ENCODE measurements at places on chromosomes 6 and 20.

DNA sequence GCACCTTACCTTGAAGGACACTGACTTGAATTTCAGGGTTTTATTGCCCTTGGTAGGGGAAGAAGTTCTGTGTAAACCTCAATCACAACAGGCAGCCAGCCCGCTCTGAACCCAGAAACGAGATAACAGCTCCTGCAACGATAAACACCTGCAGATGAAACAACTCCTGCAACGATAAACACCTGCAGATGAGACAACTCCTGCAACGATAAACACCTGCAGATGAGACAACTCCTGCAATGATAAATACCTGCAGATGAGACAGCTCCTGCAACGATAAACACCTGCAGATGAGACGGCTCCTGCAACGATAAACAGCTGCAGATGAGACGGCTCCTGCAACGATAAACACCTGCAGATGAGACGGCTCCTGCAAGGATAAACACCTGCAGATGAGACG lies 54.0 kb upstream of the TBXT start:
- no peak for DNase-seq

- DNase-seq: no peak
These were observed 208.4 kb downstream of the MANEA start for GRCh38 chr6:95785785-95786184.

DNA sequence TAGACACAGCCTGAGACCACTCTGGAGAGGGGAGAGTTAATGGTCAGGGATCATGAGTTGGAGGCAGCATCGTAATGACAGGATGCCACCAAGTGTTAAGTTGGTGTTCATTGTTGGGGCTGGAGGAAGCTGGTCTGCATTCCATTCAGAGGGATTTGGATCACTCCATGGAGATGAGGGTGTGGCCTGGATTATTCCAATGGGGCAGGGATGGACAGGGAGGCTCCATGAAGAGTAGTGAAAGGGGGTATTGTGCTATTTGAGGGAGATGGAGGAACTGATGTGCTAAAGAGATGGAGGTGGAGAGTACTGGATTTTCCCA lies 1.1 kb downstream of the SAPCD1 start:
- DNase-seq: no peak

- no peak for DNase-seq
These were observed 19.4 kb upstream of the CCM2L start for GRCh38 chr20:31990641-31991338.

DNA sequence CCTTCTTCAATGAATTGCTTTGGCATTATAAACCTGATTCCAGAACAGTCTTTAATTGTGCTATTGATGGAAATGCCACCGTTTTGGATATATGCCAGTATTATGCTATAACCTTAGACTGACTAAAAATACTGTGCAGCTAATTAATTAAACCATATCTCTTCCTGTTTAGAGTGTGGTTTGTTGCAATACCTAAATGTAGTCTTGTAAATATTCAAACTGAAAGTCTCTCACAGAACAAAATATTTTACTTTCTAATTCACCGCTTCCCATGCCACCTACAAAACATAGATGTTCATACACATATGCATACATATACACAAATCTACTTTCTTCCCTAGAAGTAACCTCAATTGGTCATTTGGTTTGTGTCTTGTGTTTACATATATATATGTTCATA lies 126.6 kb downstream of the SIM1 start:
- DNase-seq: no peak

GRCh38 chr6:37052027-37052628 lies 46.7 kb downstream of the FGD2 start:
- no peak for DNase-seq

- no peak for DNase-seq
These were observed 48.6 kb upstream of the EMILIN3 start for GRCh38 chr20:41415191-41415590.

DNA sequence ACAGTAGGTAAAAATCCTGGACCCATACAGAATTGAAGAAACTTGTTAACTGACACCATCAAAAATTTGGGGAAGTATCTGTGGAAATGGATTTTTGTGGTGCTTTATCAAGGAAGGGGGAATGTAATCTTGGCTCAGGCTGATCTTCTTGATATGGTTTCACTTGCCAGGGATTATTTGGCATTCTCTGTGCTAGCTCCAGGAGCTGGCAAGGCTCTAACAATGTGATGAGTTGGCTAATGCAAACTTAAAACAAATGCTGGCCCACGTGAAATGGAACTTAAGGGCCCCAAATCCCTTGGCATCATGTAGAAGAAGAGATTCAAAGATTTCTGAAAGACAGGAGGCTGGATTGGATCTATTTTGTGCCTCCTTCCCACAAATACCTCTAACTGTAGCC lies 13.1 kb downstream of the KCNS1 start:
- no peak for DNase-seq

- no peak for DNase-seq
These were observed 25.1 kb downstream of the RRAGD start for GRCh38 chr6:89386917-89387491.

DNA sequence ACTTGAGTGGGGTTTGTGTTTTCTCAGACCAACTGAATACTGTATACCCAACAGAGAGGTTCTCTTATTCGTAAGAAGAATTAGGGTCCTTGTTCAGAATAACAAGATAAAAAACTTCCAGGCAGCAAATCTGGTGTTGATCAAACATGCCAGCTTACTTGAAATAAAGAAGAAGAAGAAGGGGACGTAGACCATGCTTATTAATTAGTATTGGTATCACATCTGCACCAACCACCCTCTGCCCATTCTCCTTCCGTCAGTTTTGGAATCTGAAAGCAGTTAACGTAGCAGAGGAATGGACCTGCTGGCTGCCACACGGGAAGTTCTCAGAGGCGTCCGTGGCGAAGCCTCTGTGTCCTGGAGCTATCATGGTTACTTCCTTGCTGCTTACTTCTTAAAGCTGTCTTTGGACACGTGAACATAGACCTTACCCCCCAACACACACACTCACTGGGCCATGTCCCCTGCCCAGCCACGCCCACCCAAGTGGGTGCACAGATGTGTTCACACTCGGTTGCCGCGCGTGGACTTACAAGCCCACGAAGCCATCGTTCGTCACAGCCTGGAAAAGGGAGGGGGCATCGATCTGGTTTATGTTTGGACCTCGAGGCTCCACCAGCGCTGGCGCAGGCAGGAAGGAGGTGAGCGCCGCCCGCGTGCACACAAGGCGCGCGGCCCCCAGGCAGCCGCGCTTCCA lies 4.1 kb upstream of the DLL1 start:
- DNase-seq: no peak

DNA sequence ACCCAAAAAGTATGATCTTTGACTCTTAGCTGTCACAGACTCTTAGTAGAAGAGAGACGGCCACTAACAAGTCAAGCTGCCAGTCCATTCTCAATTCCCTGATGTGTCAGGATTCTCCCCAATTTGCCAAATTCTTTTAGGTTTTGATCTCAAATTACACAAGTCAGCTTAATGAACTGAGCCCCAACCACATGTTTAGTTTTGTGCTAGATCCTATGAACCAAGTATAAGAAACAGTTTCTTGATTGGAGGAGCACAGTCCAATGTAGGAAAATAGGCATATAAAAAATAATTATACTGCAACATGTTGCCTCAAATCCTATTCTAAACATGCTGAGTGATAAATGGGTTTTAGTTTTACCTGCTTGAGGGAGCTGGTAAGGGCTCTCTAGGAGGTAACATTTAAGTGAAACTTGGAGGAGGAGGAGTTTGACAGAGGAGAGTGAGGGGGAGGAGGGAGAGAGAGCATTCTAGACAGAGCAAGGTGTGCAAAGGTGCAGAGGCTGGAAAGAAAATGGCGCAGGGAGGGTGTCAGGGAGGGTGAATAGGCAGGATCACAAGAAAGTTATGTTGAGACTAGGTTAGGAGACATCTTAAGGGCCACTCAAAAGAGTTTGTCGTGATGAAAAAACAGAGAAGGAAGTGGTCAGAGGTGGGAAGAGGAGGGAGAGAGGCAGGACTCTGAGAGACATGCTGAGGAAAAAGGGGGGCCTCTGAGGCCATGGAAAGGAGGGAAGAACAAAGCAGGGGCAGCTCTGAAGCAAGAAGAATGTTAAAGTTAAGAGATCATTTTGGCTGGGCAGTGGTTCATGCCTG lies 22.8 kb upstream of the FAM83C start:
- DNase-seq: no peak

- no peak for DNase-seq
These were observed 208.0 kb downstream of the TBXT start for GRCh38 chr6:165959627-165960026.

DNA sequence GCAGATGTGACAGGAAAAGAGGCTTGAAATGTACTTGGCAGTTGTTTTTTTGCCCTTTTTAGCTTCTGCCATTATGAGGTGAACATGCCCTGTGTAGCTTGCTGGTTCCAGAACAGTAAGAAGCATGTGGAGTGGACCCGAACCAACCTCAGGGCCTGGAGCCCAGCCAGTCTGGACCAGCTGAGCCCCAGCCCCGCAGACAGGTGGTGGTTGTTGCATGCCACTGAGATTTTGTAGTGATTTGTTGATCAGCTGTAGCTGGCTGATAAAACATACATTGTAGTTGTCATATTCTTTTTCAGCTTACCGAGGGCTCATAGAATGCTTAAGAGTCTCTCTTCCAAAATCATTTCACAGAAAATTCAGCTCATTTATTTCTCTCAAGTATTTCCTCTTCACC lies 182.2 kb downstream of the FARS2 start:
- DNase-seq: no peak

- peak; percentile 97 for DNase-seq
These were observed at the start of gene PRRC2A for GRCh38 chr6:31620586-31621319. Gene PRRC2A (plus strand): TSS chr6:31620715. CDS start chr6:31622790, 2,075 bp downstream.

- no peak for DNase-seq
These were observed 46.8 kb downstream of the ELOVL5 start for GRCh38 chr6:53301801-53302537.

- no peak for DNase-seq
These were observed 159.7 kb downstream of the TMEM242 start for GRCh38 chr6:157163434-157164159.

- DNase-seq: peak; percentile 30
These were observed 70.8 kb upstream of the RIPOR2 start for GRCh38 chr6:25006565-25007001.

DNA sequence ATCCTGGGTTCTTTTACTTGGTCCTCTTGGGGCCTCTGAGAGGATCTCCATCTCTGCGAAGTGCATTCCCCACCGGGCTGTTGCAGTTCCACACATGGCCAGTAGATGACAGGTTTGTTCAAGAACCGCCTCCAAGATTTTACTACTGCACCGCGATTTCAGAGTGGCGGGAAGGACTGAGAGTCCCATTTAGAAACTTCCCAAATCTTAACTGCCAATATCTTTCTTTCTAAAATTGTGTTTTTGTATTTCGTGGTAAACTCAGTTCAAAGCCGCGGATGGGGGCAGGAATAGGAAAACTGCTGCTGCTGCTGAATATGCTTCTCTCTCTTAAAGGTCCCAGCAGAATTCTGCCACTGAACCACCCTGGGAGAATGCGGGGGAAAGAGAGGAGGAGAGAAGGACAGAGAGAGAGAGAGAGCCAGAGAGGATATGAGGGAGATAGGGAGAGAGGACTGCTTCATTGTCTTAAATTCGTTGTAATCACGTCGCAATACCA lies 8.6 kb upstream of the BTNL2 start:
- peak; percentile 74 for DNase-seq

DNA sequence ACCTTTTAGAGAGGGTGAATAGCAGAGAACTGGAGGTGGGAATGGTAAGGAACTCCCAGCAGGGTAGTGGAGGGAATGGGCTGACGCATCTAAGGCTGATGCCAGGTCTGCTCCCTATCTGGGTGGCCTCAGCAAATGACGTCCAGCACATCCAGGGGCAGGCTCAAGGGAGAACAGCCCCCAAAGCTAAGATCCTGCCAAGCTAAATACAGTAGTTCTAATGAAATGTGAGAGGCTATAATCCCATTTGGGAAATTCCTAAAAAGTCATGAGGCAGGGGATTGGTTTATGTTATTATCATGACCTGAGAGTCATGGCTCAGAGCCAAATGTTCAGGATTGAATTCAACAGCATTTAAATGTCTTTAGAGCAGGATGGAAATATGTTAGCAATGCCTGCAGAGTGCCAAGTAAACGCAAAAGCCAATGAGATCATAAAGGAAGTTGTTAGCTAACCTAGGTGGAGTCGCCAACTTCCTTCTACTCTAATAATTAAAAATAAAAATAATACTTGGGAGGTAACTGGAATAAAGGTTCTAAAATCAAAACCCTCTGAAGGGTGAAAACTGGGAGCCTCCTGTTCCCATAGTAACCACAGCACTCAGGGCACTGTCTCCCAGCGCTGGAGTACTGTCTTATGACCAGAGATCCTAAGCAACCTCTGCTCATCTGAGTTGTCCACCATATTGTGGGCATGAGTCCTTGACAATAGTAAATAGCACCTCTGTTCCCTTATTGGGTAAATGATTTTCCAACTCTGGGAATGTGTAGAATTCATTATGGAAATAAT lies 34.8 kb downstream of the IYD start:
- no peak for DNase-seq

DNA sequence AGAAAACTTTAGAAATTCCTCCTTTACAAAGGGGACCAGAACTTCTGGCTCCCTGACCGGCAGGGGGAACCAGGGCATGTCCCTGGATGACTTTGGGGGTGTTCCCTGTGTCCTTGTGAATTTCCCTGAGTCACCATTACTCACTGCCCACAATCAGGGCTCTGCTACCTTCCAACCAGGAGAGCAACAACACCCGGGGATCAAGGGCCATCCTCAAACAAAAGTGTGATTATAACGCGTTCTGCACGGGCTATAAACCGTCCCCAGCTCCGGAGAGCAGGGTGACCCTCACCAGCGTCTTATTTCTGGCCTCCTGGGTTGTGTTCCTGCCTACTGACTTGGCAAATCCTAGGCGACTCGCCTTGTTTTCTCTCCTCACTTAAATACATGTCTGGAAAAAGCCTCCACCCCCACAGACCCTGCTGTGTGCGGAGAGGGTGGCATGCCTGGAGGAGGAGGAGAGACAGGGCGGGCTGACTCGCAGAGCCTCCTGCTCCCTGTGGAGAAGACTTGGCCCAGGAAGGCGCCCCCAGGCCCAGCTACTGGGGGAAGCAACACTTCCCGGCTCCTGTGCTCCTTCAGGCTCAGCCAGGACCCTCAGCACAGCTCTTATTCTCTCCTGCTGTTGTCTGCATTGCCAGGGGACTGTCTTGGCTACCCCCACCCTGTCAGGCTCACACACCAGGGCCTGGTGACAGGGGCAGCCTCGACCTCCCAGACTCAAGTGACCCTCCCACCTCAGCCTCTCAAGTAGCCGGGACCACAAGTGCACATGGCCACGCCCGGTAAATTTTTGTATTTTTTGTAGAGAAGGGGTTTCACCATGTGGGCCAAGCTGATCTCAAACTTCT lies 54.1 kb downstream of the FGD2 start:
- DNase-seq: peak; percentile 41

- DNase-seq: no peak
These were observed 37.5 kb downstream of the AIG1 start for GRCh38 chr6:143098054-143098671.

- DNase-seq: peak; percentile 63
These were observed 320.1 kb downstream of the BTBD3 start for GRCh38 chr20:12237772-12238171.

- no peak for DNase-seq
These were observed 176.3 kb downstream of the ADGRG6 start for GRCh38 chr6:142478117-142478516.

- DNase-seq: no peak
These were observed 59.6 kb downstream of the ZNF831 start for GRCh38 chr20:59223182-59223601.

- no peak for DNase-seq
These were observed 423.5 kb downstream of the COL12A1 start for GRCh38 chr6:74782346-74782745.

GRCh38 chr6:136104556-136104955 lies 145.6 kb downstream of the MTFR2 start:
- DNase-seq: no peak

All from head of caudate nucleus (tissue), 42 donors.